ENCODE measurements at places on chromosomes 13 and 19.

GRCh38 chr19:17718947-17719711 lies at the start of gene MAP1S:
MAP1S (plus strand) TSS chr19:17719480; CDS start chr19:17719503, 23 bp downstream.
- DNase-seq: peak; percentile 25

DNA sequence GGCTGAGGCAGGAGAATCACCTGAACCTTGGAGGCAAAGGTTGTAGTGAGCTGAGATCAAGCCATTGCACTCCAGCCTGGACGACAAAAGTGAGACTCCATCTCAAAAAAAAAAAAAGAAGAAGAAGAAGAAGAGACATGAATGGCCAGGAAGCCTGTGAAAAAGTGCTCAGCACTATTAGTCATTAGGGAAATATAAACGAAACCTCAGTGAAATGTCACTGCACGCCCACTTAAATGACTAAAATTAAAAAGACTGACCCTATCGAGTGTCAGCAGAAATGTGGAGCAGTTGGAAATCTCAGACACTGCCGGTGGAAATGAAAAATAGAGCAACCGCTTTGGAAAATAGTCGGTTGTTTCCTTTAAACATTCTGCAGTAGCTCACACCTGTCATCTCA lies 5.5 kb upstream of the TYROBP start:
- DNase-seq: no peak

DNA sequence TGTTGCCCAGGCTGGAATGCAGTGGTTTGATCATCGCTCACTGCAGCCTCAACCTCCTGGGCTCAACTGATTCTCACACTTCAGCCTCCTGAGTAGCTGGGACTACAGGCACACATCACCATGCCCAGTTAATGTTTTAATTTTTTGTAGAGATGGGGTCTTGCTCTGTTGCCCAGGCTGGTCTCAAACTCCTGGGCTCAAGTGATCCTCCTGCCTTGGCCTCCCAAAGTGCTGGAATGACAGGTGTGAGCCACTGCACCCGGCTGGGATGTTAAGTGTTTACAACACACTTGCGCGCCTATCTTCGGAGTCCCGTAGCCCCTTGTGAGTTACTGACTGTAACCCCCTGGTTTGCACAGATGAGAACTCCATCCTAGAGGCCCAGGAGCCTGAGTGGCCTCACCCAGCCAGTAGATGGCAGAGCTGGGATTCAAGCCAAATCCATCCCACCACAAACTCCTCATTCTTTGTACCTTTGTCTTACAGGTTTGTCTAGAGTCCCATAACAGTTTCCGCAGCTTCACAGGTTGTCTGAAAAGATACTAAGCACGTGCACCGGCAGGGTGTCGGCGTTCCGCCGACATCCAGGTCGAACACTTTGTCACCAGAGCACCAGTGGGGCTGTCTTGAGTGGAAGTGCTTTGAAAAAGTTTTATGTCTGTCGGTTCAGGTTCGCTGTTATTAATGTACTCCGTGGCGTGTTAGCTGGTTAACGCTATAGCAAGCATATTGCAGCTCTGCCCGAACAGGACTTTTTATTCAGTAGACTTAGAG lies 14.7 kb downstream of the MAG start:
- DNase-seq: no peak

DNA sequence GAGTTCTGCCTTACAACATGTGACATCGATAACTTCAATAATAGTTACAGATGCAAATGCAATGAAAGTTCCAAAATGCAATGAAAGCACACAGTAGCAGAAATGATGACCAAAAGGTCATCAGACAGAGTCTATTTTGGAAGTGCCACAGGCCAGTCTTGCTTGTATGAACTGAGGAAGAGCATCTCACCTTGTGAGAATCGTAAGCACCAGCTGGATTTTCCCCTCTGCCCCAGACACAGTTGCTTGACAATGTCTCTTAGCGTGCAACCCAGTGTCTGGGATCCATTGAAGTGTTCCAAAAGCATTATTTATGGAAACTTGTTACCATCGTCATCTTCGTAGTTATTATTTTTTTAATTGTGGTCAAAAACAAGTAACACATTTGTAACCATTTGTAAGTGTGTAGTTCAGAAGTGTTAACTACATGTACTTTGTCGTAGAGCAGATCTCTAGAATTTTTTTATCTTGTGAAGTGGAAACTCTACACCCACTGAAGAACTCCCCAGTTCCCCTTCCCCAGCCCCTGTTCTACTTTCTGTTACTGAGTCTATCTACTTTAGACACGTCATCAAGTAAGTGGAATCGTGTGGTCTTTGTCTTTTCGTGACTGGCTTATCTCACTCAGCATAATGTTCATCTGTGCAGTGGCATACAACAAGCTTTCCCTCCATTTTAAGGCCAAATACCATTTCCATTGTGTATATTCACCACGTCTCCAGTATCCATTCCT lies 170.0 kb upstream of the RNF113B start:
- no peak for DNase-seq

GRCh38 chr13:97327506-97328221 lies 105.5 kb downstream of the MBNL2 start:
- no peak for DNase-seq

- DNase-seq: no peak
These were observed 3.0 kb downstream of the LATS2 start for GRCh38 chr13:21058361-21058760.

DNA sequence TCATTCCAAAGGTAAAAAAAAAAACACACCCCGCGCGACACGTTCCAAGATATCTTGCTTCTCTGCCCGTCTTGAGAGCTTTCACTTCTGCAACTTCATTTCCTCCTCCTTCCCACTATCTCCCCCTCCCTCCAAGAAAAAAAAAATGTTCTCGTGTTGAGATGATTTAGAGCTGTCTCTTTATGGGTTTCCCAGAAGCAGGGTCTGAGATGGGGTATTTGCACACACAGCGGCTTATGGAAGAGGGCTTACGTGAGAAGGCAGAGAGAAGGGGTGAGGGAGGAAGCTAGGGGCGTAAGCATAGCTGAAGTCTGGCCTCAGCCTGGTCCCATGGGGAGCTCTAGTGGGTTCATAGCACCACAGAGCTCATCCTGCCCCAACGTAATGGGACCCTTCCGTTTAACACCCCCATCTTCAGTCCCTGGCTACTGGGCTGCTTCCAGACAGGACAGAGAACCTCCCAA lies 31.3 kb upstream of the USE1 start:
- DNase-seq: no peak

DNA sequence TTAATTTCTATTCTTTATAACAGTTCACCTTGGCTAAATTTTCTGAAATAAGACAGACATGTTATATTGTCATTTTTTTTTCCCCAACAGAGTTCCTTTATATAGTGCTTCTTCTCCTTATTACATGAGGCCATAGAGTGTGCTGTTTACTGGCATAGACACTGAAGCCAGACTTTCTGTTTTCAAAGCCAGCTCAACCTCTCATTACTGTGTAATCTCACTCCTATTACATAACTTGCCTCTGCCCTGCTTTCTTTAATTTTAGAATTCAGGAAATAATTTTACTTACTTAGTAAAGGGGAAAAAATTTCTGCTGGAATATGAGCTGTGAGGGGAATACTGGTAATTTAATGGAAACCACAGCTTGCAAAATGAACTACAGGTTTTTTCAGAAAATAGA lies 1380.4 kb downstream of the SLITRK1 start:
- DNase-seq: no peak

GRCh38 chr19:43525836-43526771 lies 897 bp downstream of the ETHE1 start:
- no peak for DNase-seq

DNA sequence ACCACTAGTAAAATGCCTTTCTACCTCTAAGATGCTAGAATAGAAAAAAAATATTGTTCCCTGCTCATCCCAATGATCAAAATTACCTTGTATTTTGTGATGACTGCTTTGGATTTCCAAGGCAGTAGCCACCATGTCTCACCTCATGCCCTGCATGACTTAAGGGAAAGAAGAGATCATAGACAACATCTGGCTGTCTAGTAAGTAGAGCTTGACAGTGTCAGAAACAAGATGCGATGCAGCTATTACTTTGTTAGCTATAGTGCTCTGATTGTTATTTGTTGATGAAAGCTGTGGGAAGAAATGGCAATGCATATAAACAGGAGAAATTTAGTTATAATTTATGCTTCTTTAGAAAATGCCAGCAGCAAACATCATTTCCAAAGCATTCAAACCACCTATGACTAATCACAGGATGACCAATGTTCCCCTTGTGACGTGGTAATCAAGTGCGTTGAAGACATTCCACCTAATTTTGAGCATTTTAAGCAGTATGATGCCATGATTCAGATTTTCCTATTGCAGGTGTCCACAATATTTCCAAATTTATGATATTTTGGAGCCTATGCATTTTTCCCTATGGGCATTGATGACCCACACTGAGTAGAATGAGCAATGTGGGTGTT lies 308.3 kb downstream of the KCNRG start:
- no peak for DNase-seq

GRCh38 chr13:90760639-90761038 lies 586.8 kb upstream of the MIR17HG start:
- DNase-seq: peak; percentile 41

DNA sequence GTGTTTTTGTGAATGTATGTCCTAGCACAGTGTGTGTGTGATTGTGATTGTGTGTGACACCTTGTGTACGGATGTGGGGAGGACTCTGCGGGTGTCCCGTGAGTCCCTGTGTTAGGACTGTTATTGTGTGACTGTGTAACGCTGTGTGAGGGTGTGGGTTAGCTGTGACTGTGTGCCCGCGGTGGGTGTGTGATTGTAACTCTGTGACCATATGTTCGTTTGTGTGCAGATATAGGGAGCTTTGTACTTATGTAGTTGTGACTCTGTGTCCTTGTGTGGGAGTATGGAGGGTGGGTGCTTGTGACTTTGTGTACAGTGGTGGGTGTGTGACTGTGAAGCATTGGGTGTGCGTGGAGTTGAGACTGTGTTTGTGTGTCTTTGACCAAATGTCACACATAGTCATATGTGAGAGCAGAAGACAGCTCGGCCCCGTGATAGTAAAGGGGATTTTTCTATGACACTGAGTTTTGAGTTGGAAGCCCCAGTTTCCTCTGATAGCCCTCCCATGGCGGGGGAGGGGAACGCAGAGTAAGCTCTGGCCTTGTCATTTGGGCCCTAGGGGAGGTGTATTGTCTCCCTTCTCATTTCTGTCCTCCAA lies 949 bp upstream of the ZNF260 start:
- DNase-seq: no peak

DNA sequence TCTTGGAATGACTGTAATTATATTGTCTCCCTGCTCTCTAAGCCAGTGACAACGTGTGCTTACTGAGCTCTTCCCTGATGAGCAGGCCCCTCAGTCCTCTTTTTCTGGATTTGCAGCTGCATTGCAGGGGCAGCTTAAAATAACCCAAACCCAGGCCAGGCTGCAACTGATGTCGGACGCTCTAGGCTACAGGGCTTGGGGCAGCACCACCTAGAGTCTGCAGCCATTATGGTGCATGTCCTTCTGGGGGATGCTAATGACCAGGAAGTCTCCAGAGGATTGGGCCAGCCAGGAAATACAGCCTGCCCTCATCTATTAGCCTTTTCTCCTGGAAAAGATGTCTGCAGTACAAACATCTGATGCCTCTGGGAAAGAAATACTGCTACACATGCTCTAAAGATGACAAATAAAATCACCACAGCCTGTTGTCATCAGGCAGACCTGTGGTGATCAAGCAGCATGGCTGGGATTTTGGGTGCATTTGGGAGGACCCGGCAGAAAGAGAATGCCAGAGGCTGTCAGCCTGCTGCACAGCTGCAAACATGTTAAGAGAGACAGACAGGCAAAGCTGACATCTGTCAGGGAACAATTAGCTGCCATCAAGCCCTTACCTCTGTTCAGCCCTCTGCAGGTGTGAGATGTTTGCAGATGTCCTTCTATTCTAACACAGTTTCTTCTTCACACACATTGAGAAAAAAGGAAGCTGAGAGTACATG lies 51.8 kb downstream of the CCDC70 start:
- DNase-seq: peak; percentile 45

DNA sequence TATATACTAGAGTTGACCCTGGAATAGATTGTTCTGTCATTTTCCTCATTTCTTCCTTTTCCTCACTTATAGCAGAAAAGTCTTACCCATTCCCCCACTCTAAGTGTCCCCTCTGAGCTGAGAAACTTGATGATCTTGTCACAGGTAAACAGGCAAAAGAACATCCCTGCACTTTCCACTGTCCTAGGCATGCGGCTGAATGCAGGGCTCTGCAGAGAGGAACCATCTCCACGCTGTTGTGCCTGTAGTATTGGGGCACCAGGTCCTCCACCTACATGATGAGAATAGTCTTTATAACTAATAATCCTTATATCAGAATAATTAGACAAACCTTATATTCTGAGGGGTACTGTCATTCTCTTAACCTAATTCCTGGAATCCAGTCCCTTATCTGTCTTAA lies 211.3 kb downstream of the RBM26 start:
- no peak for DNase-seq

GRCh38 chr19:13611596-13611995 lies 105.3 kb upstream of the CACNA1A start:
- DNase-seq: no peak

DNA sequence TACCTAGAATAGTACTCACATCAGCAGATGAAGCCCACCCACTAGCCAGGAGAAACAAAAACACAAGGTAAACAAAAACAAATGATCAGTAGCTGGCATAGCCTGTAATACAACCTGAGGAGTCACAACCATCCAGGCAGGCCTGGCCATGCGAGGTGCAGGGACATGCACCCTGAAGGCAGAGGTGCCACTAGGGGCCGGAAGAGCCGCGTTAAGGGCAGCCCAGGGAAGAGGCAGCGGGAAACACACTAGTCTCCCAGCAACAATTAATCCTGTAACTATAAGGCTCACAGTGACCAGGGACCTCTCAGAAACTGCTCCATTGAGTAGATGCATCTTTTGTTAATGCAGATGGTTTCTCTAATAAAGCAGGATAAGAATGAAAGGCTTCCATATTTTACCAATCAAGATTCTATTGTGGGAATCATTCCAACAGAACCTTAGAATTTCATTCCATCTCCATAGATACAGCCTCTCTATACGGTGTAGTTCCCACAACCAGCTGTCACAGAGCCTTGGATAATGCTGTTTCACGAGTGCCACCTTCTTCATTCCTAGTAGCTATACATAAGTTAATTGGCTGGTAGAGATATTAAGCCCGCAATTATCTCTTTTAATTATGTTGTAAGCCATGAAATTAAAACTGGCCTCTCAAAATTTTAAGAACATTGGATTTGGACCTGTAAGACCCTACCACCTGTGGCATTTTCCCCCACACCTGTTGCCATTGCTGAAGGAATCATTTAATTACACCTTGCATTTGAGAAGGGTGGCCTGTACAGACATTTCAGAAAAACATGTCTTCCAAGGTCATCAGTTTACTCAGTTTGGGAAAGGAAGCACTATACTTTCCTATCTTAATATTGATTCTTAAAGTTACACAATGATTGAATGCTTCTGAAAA lies 28.7 kb downstream of the ANKRD10 start:
- no peak for DNase-seq

DNA sequence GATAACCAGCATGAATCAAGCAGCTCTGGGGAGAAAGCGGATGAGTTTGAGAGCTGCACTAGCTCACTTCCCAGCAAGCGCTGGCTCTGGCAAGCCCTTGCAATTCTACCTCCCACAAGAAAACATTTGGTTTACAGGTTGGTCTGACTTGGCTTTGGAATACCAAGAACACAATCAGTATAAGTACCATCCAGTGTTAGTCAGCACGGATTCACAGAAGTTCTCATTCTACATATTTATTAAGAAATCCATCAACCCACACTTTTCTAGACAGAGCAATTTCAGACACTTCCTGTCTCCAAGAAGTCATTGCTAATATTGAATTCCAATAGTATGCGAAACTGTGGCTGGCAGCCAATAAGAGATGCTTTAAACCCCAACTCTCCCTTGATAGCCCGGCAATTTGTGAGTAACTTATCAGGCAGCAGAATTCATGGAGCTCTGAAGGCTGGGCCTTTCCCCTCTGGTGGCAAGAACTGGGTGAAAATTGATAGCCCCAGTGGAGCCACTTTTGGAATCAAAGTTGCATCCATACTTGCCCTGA lies 59.4 kb upstream of the WASF3 start:
- no peak for DNase-seq

- peak; percentile 96 for DNase-seq
These were observed 2.8 kb downstream of the ZFP36 start for GRCh38 chr19:39409208-39410016.
